Spinal cord (tissue), 10 donors: ENCODE measurements at places on chromosomes 5 and 9. TPM values are rescaled to one million over a fixed set of nuclear protein-coding genes. Genes with fewer than 3 reads are reported as not detected.

- DNase-seq: no peak
Measured at GRCh38 chr5:1788200-1788599, 11.4 kb downstream of the MRPL36 start.

- no peak for DNase-seq
Measured at GRCh38 chr5:52838326-52839015, 50.8 kb downstream of the ITGA1 start.

- peak; percentile 80 for DNase-seq
Measured at GRCh38 chr9:12922224-12922866, 147.5 kb downstream of the LURAP1L start.

- no peak for DNase-seq
Measured at GRCh38 chr5:166083183-166083959, 2208.1 kb upstream of the WWC1 start.

SPINK4 gene
- not detected for polyA plus RNA-seq

GRCh38 chr9:99773468-99774138 is 48.1 kb upstream of the NR4A3 start:
- no peak for DNase-seq
